ENCODE measurements at places on chromosomes 7 and 10.

DNA sequence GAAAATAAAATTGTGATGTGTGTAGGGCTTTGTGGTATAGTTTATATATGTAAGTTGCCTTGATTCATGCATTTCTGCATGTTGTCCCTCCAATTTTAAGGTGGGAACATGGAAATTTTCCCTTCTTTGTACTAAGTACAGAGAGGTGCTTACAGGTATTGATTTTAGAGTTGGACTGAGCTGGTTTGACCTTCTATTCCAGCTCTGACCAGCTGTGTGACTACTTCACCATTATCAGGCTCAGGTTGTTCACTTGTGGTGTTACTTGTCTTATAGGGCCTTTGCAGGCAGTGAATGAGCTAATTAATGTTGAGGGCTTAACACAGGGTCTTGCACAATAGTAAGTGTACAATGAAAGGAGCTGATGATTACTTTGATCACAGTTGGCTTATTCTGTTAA, 16.3 kb downstream of the ZNF804B start:
- DNase-seq = no peak

DNA sequence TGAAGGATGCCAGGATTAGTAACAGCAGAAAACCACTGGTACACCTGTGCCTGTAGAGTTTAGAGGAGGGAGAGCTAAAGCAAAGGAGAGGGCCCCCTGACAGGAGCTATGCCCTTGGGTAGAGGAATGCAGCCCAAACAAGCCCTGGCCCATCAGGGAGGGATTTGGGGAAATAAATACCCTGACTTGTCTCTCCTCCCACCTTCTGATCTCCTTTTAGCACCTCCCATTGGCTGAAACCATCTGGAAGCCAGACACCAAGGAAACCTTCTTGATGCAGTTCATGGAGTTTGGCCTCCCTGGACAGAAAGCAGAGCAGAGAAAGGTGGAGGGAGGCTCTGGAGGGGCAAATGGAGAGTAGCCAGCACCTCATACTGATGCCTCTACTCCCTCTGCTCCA, 45.3 kb downstream of the ADRA2A start:
- DNase-seq = no peak

DNA sequence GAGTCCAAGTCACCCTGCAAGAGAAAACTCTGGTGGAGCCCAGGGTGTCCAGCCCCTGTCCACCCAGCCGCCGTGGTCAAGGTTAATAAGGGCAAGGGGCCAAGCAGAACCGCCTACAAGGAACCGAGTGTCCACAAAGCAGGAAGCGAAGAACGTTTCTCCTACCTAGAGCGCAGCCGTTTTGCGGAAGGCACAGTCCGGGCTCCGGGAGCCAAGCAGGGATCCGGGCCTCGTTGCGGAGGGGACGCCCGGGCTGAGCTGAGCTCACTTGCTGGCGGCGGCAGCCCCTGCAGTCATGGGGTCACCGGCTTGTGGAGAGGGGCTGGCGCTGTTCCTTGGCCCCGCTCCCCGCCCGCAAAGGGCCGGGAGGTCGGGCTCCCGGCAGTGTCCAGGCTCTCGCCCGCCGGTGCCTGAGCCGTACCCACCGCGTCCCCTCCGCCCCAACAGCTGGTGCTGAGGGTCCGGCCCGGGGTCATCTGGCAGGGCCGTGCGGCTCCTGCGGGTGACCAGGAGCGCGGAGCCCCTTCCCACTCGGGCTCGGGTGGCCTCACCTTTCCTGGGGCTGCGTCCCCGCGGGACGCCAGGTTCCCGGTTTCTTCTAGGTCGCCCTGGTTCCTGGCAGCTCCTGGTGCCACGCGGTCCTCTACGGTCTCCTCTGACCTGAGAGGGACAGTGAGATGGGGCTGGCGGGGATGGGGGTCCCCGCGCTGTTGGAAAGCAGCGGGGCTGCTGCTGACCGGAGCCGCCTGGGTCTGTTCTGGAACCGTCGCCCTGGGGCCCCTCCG, 14.0 kb upstream of the ZNF273 start:
- no peak for DNase-seq

- no peak for DNase-seq
Measured at GRCh38 chr7:120731271-120731670, 126.7 kb downstream of the TSPAN12 start.

DNA sequence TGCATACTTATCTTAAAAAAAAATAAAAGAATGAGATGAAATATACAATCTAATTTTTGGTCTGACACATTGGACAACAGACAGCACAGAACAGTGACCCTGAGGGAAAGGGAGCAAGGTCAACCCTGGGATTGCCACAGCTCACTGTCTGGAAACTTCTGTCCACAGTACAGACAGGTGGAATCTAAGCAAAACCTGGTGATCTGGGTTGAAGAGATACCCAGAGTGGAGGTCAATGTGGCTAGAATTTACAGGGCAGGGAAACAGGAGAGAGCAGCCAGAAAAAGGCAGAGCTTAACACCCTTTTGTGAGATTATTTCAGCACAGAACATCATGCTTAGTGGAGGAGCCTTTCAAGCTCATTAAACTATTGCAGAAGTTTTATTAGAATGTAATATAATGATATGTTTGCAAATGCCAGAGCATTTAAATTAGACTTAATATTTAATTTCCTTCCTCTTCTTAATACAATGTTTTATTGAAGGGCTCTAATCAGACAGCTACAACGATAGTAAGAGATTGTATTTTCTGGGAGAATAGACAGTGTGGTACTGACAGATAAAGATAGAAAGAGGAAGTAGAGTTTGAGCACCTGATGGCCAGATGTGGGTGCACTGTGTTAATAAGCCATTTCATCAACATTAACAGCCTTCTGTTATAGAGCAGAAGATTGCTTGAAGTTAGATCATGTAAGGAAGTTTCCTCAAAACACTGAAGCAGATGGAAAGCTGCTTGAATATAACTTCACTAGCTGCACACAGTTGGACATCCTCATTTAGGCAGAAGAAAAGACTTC, 309.4 kb downstream of the HGF start:
- DNase-seq = no peak

DNA sequence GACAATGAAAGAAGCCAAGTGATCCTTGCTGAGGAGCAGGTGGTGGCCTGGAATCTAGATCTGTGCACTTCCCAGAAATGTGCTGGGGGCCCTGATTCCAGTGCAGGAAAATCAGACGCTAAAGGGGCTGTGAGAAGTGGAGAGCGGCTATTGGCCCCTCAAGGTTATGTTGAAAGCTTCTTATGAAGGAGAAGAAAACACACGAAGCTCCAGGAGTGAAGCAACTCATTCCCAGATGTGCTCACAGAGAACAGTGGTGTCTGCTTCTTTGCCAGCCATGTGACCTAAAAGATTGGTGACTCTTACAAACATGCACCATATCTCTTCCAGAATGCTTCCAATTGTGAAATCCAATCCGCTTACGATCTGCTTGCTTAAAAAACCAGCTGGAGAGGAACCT, 679.3 kb upstream of the IGFBP3 start:
- DNase-seq = no peak

GRCh38 chr10:10623958-10624566, 393.6 kb upstream of the CELF2 start:
- no peak for DNase-seq

GRCh38 chr7:91288208-91288824, 24.1 kb downstream of the FZD1 start:
- DNase-seq = no peak

- no peak for DNase-seq
Measured at GRCh38 chr10:127259347-127259746, 63.0 kb upstream of the INSYN2A start.

GRCh38 chr7:148304456-148304855, 286.1 kb upstream of the C7orf33 start:
- no peak for DNase-seq

- DNase-seq = no peak
Measured at GRCh38 chr10:129440247-129440646, 26.8 kb upstream of the MGMT start.

DNA sequence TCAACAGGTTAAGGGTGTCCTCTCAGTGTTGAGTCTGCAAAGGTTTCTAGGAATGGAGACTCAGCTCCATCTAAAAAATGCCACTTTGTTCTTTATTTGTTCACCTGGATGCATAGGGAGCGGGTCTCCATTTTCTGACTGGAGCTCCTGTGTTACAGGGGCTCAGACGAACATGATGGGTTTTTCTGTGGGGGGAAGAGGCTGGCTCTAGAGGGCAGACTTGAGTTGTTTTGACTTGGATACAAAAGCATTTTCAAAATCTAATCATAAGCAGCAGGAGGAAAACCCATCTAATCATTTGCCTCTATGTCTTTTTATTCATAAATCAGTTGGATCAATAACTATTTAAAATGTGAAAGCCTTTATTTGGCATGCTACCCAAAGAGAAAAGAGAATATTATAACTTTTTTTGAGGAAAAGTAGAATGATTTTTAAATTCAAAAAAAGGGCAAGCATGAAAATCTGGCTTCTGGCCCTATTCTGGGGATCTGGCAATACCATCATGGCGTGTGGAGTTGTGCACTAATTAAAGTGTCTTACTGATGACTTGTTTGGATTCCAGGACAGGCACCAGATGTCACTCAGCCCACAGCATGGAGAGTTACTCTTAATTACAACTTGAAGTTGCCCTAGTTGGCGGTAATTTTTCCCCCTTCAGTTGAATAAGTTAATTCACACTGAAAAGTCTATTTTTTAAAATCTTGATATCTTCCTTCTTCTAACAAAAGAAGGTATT, 594.9 kb downstream of the REEP3 start:
- DNase-seq = no peak

DNA sequence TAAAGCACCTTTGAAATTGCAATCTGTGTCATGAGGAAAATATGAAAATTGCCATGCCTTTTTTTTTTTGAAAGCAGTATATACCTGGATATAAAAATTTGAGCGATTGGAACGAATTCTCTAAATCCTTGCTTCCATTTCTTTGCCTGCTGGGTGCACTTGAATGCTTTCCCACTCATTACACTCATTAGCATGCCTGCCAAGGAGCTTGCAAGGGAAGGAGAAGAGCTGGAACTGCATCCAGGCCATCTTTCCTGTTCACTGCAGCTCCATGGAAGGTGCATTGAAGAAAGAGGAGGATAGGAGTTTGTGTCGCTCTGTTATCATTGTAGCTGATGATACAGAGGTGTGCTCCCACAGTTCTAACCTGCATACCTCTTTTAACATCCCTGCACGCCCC, 102.4 kb upstream of the GJD4 start:
- no peak for DNase-seq

GRCh38 chr7:140078392-140078791, 15.6 kb upstream of the PARP12 start:
- DNase-seq = no peak

GRCh38 chr7:130147710-130148325, 57.4 kb downstream of the TMEM209 start:
- no peak for DNase-seq

GRCh38 chr7:78751253-78751652, 702.2 kb downstream of the MAGI2 start:
- no peak for DNase-seq

DNA sequence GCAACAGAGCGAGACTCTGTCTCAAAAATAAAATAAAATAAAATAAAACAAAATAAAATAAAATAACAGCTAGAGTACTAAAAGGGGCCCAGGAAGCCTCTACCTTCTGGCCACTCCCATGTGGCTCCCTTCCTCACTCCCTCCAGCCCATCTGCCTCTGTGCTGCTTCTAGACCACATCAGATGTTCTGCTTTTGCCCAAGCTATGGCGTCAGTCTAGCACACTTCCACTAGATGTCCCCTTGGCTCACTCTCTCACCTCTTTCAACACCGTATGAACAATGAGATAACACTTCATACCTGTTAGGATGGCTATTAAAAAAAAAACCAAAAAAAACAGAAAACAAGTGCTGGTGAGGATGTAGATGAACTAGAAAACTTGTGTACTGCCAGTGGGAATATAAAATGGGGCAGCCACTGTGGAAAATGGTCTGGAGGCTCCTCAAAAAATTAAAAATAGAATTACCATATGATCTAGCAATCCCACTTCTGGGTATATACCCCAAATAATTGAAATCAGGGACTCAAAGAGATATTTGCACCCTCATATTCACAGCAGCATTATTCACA, 132.3 kb downstream of the ARHGAP22 start:
- no peak for DNase-seq

DNA sequence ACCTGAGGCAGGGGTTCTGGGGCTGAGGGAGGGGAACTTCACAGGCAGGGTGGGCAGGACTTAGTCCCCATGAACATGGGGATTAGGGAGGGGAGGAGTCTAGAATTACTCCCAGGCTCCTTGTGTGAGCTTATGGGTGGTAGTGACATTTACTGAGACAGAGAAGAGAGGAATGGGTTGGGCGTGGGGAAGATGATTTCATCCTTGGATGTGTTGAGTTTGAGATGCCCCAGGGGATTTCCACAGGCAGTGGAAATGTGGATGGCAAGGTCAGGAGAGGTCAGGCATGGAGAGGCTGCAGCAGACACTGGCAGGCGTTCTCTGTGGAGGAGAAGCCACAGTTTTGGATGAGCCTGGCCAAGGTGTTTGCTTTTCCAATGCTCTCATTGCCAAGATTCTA, 26.4 kb upstream of the GSDME start:
- no peak for DNase-seq

DNA sequence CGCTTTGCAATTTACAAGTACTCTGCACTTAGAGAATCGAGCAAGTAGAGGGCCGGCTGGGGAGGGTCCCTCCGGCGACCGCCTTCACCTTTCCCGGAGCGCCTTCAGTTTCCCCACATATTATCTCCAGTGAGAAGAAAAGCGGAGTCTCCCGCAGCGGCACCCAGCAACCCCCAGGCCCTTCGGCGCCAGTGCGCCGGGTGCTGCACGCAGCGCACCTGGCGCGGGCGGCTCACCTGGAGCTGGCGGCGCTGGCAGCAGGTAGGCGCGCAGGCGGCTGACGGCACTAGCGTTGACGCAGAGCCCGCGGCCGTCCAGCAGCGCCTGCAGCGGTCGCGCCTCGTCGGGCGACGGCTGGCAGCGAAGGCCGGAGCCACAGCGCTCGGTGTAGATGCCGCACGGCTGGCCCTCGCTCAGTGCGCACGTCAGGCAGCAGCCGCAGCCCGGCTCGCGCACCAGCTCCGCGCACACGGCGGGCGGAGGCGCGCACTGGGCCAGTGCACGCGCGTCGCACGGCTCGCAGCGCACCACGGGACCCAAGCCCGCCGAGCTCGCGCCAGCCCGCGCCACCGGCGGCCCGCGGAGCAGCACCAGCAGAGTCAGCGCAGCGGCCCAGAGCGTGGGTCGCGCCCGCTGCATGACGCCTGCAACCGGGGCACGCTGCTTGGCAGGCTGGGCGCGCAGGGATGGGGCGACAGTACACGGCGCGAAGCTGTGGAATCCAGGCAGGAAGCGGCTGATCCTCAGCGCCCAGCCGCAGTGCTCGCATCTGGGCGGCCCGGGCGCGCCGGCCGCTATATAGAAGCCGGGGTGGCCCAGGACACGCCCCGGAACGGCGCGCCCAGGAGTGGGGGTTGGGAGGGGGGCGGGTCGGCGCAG, at the start of gene IGFBP3:
Gene IGFBP3 (minus strand): TSS at position 771 of the 879 bp plus-strand sequence. CDS start 132 bp downstream, at position 639.
- peak; percentile 23 for DNase-seq

- DNase-seq = no peak
Measured at GRCh38 chr10:103653581-103654037, 160.1 kb downstream of the NEURL1 start.

DNA sequence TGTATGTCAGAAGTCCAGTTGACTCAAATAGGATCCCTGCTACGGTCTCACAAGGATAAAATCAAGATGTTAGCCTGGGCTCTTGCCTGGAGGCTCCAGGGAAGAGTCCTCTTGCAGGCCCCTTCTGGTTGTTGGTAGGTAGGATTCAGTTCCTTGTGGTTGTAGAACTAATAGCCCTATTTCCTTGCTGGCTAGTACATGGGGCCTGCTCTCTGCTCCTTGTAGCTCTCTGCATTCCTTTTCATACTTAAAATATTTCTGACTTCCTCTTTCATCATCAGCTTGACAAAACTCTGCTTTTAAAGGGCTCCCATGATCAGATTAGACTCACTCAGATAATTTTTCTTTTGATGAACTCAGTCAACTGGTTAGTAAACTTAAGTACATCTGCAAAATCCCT, 756.7 kb downstream of the GATA3 start:
- no peak for DNase-seq

Data from dermis microvascular lymphatic vessel endothelial cell (primary cell).